ENCODE measurements at places on chromosomes 4 and X.
A peak's percentile ranks its signal among the peaks of the same experiment; 100 is the strongest.

DNA sequence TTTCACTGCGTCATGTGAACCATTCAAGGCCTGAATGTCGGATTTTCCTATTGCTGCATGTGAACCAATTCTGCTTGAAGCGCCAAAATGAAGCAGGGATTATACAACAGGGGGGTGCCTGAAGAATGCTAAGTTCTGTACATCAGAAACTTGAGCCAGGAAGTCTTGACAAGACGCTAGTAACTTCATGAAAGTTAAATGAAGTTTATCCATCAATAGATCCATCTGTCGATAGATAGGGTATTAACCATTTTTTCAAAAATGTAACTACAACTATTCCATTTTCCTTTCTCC, 590 bp upstream of the NAF1 start:
- DNase-seq = no peak

DNA sequence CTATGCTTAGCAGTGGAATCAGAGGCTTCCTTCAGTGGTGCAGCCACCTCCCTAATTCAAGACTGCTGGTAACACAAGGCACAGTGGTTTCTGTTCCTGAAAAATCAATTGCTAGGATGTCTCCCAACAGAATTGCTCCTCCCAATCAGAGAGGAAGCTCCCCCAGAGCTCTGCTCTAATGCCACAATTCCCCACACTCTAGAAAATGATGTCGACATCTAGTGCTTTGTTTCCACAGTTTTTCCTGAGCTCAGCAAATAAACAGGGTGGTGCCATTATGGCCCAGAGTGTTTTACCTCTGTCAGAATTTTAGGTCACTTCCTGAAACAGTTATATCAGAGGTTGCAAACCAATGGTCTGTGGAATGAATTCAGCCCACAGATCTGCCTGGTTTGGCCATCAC, 24.7 kb downstream of the TAB3 start:
- DNase-seq = no peak

- DNase-seq = no peak
These were observed 113.6 kb upstream of the PPARGC1A start for GRCh38 chr4:24003496-24003895.

- no peak for DNase-seq
These were observed 168.5 kb upstream of the SH3RF1 start for GRCh38 chr4:169439244-169439643.

GRCh38 chr4:6201580-6202091, 1.3 kb upstream of the JAKMIP1 start:
- DNase-seq = no peak

DNA sequence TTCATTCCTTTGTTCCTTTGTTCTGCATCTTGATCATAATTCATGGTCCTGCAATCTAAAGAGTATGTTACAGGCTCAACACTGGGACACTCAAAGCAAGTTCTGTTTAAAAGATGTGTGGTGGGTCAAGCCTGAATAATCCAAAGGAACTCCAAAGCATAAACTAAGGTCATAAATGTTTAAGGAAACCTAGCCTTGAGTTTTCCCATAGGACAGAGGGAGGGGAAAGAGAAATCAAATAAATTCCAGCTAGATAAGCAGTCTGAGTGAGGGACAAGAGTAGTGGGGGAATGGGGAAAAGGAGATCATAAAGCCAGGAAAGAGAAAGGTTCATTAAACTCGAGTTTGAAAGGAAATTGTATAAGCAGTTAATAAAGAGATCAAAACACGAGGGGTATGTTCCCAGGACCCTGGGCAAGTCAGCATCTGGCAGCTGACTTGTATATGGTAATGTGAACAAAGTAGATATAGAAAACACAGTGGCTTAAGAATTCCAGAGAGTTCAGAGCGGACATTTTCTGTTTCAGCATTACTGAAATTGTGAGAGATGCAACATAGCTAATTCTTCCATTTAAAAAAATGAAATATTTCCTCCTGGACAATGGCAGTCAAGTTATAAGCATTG, 125.8 kb upstream of the EDNRA start:
- no peak for DNase-seq

- DNase-seq = peak; percentile 73
These were observed 5.3 kb downstream of the CRMP1 start for GRCh38 chr4:5887361-5888221.

GRCh38 chr4:158422546-158422945, 99.1 kb upstream of the RXFP1 start:
- no peak for DNase-seq

DNA sequence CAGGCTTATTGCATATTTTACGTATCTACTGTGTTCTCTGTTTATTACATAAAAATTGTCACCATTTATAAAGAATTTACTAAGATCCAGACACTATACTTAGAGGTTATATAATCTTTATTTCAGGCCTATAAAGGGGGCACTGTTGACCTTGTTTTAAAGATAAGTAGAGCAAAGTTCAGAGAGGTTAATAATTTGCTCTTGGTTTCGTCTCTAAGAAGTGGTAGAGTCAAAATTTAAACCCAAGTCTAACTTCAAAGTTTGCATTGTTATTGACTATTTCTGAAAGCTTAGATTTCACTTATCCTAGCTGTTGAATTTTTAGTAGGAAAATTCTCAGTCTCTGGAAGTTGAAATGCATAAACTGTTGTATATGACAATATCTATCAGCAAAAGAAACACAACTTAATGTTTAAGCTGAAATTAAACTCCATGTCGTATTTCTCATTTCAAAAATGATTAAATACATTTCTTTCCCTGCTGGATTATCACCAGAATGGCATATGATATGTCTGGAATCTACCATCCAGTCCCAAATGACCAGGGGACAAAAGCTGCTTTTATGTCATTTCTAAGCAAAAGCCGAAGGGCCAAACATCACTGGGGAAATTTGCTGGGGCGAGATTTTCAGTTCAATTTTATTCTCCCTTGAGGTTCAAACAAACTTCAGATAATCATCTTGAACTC, 138.4 kb downstream of the SLC7A11 start:
- DNase-seq = no peak
